ENCODE measurements at places on chromosomes 11 and 22.

DNA sequence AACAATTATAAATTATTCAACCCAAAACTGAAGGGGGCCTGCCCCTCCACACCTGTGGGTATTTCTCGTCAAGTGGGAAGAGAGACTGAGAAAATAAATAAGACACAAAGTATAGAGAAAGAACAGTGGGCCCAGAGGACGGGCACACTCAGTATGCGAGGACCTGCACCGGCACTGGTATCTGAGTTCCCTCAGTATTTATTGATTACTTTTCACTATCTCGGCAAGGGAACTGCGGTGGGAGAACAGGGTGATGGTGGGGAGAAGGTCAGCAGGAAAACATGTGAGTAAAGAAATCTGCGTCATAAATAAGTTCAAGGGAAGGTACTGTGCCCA is 3.2 kb downstream of the C11orf54 start:
- DNase-seq, result no peak

DNA sequence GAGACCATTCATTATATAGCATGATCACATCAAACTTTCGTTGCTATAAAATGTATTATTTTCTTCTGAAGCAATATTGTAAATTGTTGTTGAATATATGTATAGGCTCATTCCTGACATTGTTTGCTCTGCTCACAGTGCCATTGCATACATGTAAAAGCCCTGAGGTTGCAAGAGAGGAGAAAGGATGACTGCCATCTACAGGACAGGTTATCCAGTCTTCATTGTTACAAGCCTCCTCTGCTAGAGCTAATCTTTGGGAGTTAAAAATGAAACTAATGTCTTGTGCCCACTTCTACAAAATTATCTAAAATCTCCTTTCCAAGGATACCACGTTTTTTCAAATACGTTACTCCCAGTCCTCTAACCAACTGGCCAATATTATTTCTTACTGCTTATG is 16.4 kb upstream of the OR5AL1 start:
- no peak for DNase-seq

DNA sequence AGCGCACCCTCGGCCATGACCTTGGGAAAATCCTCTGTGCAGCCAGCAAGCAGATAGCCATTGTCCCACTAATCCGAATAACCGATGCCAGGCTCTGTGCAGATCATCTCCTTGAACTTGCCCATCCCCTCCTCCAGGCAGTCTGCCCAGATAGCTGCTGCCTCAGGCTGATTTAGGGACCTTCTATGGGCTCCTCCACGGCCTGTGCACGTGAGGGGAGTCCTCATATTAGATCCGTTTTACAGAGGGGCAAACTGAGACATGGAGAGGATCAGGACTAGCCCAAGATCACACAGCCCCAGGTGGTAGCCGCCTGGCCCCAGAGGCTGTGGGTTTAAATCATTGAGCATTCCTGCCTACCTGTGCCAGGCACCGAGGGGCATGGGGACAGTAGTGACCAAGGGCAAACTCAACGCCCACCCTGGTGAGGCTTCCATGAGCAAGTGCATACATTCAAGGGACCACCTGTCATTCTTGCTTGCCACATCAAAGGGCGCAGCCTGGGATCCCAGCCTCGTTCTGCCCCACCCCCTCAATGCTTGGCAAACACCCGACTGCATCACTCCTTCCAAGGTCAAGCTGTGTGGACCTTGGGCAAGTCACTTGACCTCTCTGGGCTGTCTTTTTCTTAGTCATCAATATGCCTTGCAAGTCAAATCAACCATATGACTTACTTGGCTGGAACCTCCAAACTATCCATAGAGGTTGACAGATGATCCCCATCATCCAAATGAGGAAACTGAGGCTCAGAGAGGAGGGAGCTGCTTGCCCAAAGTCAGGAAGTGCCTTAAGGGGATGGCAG is 131.6 kb downstream of the MN1 start:
- DNase-seq, result no peak

GRCh38 chr11:122115524-122116379 is at the start of gene BLID:
TSS of gene BLID (minus strand) at chr11:122116215. CDS start at chr11:122115922, 293 bp downstream.
- DNase-seq, result no peak

GRCh38 chr22:42461511-42461910 is 29.3 kb upstream of the NFAM1 start:
- DNase-seq, result no peak

- peak; percentile 85 for DNase-seq
Measured at GRCh38 chr11:67269401-67270255, 3.4 kb downstream of the GRK2 start.

- no peak for DNase-seq
Measured at GRCh38 chr11:44590769-44591168, 25.3 kb downstream of the CD82 start.

DNA sequence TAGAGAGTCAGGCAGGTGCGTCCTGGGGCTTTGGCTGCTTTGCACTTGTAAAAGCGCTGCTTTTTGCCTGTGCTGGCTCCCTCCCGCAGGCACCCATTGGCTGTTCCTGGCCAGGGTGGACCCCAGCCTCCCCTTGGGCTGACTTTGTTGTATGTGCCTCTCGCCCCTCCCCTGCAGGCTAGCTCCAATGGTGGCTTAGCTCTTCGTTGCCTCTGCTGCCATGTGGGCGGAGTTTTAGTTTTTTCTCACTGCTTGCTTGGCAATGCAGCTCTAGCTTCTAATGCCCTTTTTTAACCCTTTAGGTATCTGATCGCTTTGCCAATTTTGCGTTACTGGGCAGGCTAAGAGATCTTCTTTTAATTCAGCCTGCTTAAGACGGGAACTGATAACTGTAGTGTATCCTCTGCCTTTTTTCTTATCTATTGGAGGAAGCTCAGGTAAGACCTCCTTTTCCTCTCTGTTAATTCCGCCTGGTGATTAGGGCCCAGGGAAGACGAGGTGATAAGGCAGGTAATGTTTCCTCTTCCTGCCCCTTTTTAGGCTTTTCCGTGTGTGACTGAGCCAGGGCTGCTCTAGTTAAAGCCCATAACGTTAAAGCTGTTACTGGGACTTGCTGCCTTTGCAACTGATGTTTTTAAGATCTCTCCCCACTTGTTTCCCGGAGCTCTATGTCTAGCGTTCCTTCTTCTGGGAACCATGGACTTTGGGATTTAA is 11.7 kb upstream of the GLYATL1 start:
- peak; percentile 77 for DNase-seq

DNA sequence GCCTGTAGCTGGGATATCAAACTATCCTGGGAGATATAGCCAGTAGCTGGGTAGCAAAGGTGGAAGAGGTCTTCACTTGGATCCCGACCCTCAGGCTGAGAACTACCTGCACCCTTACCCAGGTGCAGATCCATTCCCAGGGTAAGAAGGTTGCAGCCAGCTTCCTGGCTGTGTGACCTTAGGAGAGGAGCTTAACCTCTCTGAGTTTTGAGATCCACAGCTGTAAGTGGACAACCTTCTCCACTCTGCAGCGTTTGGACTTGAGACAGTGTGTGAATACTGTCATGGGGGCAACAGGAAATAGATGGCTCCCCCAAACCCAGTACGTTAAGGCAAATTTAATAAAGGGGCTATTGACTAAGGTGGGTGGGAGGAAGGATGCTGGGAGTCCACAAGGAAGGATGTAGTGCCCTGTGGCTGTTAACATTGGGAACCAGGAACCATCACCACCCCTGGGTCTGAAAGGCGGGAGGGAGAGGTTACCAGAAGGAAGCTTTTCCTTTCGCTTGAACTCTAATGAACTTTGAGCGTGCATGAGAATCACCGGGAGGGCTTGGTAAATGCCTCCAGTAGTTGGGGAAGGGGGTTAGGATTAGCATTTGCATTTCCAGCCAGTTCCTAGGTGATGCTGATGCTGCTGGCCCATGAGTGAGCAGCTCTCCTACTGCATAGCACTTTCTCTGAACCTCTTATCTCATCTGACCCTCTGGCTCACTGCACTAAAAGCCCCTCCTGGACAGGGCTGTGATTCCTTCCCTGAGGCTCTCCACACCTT is 24.4 kb downstream of the SGSM1 start:
- no peak for DNase-seq

DNA sequence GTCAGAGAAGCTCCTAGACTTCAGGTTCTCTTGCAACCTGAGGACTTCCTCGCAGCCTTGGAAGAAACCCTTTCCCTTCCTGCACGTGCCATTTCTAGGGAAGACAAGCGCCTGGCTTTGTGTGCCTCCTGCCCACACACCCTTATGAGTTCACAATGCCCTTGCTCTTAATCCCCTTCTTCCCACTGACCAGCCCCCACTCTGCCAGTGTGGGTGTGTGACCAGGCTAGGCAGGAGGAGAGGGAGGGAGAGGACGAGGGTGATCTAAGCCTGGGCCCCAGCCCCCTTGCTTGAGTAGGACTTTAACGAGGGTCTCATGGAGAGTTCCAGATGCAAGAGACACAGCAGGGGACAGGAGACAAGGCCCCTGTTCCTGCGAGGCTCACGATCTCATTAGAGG is 30.2 kb downstream of the TP53I11 start:
- no peak for DNase-seq

DNA sequence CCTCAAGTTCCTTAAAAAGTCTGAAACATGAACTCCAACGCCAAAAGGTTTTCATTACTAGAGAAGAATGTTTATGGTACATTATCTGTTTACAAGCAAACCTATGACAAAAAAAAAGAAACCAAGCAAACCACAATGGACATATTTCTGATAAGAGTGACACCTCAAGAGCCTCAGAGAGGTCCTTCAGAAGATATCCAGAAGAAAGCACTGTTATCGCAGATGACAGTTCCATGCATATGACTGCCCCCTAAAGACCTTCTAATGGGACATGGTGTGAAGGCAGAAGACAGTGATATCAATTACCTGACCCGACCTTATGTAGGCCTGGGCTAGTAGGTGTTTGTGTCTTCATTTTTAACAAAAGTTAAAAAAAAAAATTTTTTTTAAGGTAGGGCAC is 3.1 kb downstream of the HDHD5 start:
- DNase-seq, result no peak

GRCh38 chr11:36508743-36509142 is 1.3 kb downstream of the TRAF6 start:
- DNase-seq, result no peak

GRCh38 chr22:26321469-26321913 is 107.6 kb upstream of the ASPHD2 start:
- DNase-seq, result no peak

GRCh38 chr22:26725012-26725676 is 67.8 kb downstream of the MIAT start:
- DNase-seq, result no peak

DNA sequence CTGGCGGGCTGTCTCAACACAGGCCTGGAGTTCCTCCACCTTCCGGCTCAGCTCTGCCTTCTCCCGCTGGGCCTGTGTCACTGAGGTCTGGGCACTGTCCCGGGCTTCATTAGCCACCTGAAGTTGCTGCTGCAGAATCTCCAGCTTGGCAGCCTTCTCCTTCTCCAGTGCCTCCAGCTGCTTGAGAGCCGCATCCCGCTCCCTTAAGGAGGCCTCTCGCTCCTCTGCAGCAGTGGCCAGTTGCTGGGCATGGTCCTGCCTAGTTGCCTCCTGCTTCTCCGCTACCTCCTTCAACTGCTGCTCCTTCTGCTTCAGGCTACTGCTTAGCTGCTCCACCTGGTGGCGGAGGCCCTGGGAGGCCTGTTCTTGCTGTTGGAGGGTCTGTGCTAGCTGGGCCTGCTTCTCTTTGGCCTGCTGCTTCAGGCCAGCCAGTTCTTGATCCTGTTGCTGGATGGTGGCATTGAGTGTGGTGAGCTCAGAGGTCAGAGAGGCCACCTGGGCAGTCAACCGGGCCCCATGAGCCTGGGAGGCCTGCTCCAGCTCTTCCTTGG is 16.9 kb downstream of the IL18BP start:
- no peak for DNase-seq

DNA sequence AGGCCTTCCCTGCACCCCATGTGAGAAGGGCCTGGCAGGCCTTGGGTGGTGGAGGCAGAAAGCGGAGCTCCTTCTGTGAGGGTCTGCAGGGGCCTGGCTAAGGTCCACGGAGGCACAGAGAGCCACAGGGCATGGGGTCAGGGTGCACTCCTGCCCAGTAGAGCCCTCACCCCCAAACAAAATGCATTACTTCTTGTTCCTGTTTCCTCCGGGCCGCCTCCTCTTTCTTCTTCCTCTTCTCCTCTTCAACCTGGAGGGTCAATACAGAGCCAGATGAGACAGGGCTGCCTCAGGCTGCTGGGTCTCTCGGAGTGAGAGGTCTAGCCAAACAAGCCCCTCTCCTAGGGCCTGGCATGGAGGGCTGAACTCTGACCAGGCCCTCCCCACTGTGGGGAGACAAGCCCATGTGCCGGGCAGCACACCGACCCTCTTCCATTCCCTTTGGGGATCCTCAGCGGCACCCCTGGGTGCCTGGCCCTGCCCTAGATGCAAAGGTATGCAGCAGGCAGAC is 10.3 kb upstream of the NAP1L4 start:
- DNase-seq, result no peak

DNA sequence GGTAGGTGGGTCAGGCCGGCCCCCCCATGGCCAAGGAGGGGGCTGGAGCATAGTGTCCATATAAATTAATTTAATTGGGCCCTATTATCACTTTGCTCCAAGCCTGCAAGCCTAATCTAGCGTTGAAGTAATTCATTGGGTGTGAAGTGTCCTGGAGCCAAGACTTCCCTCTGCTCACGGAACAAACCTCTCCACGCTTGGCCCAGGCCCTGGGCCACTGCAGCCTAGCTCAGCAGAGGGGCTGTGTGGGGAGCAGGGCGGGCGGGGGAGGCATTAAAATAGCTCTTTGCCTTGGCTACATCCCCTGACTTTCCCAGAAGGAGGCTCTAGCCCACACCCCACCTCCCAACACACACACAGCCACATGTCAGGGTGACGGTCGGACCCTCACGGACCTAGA is 73.5 kb downstream of the THAP12 start:
- no peak for DNase-seq

GRCh38 chr11:60899046-60899936 is 7.1 kb downstream of the PRPF19 start:
- peak; percentile 87 for DNase-seq

DNA sequence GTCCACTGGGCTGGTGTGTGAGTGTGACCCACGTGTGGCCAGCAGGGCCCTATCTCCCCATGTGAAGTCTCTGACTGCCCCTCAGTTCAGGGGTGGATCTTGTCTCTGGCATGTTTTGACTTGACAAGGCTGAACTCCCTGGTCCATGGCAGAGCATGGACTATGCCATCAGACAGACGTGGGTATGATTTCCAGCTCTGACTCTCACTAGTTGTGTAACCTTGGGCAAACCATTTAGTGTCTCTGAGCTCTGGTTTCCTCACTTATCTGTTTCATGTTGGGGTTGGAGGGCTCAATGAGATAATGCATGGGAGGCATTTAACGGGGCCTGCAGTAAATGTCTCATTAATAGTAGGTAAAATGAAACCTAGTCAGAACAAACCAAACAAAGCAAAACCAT is 254.5 kb upstream of the NARS2 start:
- no peak for DNase-seq

- DNase-seq, result peak; percentile 81
Measured at GRCh38 chr22:23180301-23180892, at the start of gene BCR. TSS of gene BCR (plus strand) at chr22:23180509. CDS start at chr22:23180961, 452 bp downstream.

- DNase-seq, result no peak
Measured at GRCh38 chr22:26168939-26169314, 335 bp upstream of the SEZ6L start.
